ENCODE measurements at places on chromosomes 3 and 15. TPM values are rescaled to one million over a fixed set of nuclear protein-coding genes. Genes with fewer than 3 reads are reported as not detected.

Gene CORO2B
- total RNA-seq = 0.44 TPM

Gene SLC12A1
- not detected for total RNA-seq

- no peak for DNase-seq
These were observed 40.0 kb downstream of the TNK2 start for GRCh38 chr3:195868336-195868865.

- DNase-seq = no peak
These were observed 65.0 kb downstream of the SYNM start for GRCh38 chr15:99169769-99170311.

DNA sequence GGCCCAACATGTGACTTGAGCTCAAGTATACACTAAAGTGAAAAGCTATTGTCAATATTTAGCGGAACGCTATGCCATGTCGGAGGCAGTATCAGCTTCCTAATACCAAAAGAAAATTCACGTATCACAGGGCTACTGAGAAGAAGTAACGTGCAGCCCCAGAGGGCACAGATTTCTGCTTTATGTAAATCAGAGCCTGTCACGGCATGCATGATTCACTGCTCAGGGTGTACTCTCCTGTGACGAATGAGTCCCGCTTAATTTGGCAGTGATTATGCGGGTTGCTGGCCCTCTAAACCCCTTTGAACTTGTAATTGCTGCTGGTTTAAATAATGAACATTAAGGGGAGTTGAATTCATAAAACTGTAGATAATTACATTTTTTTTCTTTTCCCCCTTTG is 85.3 kb downstream of the MEIS2 start:
- no peak for DNase-seq
